ENCODE measurements at places on chromosomes 11 and 22. TPM values are rescaled to one million over a fixed set of nuclear protein-coding genes. Genes with fewer than 3 reads are reported as not detected.
A peak's percentile ranks its signal among the peaks of the same experiment; 100 is the strongest.

- DNase-seq = no peak
Measured at GRCh38 chr11:111840143-111840542, 31.2 kb downstream of the ALG9 start.

GRCh38 chr11:17645190-17645970 is 74.0 kb upstream of the MYOD1 start:
- DNase-seq = no peak

- no peak for DNase-seq
Measured at GRCh38 chr11:69992943-69993694, 85.0 kb upstream of the ANO1 start.

GGTLC2 gene
- not detected for total RNA-seq

NXPE4 gene
- total RNA-seq = not detected

SERHL2 gene
- total RNA-seq = 9.1 TPM

DNA sequence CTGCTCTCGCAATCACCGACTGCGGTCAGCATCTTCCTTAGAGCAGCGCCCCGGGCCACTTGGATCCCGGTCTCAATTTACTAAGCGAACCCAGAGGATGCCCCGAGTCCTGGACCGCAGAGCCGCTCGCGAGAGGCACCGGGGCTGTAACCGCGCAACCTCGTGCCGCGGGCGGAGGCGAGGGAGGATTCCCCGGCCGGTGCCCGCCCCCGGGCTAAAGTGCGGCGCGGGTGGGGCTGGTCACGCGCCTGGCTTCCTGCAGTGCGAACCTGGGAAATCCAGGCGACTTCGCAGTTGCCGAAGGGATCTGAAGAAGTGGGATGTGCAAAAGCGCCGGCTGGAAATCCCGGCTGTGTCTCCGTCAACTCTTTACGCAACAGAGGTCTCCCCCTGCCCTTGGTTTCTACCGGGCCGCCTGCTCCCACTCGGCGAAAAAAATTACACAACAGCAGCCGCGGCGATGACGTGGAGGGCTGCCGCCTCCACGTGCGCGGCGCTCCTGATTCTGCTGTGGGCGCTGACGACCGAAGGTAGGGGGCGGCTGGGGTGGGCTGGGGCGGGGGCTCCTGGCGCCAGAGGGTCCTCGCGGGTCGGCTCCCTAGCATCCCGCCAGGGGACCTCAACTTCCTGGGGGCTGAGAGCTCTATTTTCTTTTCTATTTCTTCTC is at the start of gene NCR3LG1:
NCR3LG1 (plus strand) TSS at position 291 of the 667 bp plus-strand sequence; CDS start at position 461, 170 bp downstream.
- DNase-seq = peak; percentile 69

DNA sequence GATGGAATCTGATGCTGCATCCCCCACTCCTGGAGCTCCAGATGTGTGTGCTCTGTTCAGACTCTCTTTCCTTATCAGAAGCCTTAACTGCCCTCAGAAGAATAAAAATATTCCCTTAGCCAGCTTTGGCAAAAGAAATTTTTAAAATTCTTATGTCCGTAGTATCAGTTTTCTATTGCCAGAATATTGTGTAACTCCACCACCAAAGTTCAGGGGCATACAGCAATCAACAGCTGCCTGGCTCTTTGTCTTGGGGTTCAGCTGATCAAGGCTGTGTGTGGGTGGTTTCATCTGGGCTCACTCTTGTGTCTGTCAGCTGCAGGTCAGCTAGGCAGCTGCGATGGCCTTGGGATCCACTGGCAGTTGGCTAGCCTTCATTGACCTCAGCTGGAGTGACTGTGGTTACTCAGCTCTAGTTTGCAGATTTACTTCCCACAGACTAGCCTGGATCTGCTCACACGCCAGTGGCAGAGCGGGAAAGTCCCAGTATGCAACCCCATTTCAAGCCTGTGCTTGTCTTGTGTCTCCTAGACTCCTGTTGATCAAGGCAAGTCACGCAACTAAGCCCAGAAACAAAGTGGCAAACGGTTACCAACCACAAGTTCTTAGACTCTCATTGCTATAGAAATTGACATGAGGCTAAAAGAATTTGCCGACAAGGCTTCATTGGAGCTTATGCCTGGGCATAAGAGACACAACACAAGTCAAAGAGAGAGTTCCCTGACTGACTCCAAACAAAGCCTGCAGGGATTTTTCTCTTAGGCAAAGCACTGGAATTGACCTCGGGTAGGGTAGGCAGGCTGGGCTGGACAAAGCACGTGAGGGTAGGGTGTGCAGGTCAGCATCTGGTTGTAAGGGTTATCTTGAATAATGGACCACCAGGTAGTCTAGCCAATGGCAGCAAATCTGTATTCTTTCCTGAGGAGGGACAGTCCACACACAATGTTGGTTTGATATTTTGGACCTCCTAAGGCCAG is 7.5 kb downstream of the TMEM138 start:
- peak; percentile 83 for DNase-seq

- no peak for DNase-seq
Measured at GRCh38 chr22:49869086-49869830, 15.6 kb downstream of the ZBED4 start.

CD3E gene
- total RNA-seq = 0.48 TPM

SPTBN2 gene
- total RNA-seq = 0.51 TPM

GRCh38 chr11:73404506-73405145 is 28.4 kb downstream of the RELT start:
- DNase-seq = no peak

Data from uterus (tissue), 4 donors.